Activated T-cell treated with anti-CD3 and anti-CD28 coated beads for 1 hour (primary cell): ENCODE measurements at places on chromosomes 6 and 20.

DNA sequence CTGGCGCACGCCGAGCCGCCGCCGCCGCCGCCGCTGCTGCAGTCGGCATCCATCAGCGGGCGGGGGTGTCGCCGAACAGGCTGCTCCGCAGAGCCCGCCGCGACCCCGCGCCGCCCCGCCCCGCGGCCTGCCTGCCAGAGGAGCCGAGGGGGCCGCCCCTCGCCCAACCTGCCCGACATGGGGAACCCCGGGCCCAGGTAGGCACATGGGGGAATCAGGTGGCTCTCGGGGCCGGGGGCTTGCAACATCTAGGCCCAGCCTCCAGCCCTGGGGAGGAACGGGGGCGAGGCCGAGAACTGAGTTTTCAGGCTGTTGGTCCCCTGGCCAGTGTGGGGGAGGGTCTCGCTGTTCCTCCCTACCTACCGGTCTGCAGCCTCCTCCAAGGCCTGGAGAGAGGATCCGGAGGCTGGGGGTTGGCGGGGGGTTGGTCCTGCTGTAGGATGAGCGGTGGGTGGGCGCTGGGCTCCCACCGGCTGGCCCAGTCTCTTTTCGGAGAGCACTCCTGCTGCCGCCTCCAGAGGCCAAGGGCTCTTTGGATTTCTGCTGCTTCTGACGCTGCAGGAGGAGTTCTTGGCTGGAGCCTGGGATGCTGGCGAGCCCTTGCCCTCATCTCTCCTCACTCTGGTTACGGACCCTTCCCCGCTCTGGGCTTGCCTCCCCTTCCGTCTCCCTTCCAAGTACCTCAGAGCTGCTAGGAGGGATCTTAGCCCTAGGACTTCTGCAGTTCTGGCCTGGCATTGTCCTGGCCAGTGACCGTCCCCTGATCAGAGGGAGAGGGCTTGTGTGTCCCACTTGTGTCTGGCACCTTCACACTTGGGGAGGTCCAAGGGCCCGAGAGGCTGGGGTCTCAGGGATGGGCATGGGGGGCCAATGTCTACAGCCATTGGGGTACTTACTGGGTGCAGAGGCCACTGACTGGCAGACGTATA is at the start of gene EPB41L1:
TSS of gene EPB41L1 (plus strand) at position 41 of the 929 bp plus-strand sequence. CDS start 19,038 bp downstream, outside the sequence.
- no peak for DNase-seq

GRCh38 chr20:1086277-1087213 is 31.9 kb upstream of the PSMF1 start:
- no peak for DNase-seq

DNA sequence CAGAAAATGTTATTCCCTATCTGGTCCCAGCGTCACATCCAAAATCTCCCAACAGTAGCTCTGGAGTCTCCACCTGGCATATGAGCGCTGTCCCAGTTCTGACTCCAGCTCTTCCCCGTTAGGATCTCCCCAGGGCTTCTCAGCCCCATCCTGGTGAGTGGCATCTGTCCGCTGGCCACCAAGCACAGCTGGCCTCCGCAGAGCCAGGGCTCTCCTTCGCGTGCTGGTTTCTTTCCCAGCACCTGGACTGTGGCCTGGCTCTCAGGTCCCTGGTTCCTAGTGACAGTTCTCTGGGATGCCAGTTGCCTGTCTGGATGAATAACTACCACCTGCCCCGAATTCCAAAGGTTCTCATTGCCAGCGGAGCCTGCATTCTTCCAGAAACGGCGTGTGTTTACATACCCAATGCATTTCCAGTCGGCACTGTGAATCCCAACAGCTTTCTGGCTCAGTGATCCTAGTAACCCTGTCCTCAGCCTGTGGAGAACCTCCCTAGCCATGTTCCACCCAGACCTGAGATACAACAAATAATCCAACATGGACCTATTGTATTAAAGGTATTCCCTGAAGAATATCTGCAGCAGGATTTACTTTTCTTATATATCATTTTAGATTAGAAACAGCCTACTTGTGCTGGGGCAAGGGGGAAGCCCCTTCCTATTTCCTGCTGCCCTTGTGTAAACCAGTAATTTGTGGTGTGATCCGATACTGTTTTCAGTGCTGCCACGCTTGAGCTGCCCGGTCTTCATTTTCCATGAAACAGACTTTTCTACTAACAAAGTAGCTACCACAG is 69.9 kb upstream of the PDE10A start:
- no peak for DNase-seq

DNA sequence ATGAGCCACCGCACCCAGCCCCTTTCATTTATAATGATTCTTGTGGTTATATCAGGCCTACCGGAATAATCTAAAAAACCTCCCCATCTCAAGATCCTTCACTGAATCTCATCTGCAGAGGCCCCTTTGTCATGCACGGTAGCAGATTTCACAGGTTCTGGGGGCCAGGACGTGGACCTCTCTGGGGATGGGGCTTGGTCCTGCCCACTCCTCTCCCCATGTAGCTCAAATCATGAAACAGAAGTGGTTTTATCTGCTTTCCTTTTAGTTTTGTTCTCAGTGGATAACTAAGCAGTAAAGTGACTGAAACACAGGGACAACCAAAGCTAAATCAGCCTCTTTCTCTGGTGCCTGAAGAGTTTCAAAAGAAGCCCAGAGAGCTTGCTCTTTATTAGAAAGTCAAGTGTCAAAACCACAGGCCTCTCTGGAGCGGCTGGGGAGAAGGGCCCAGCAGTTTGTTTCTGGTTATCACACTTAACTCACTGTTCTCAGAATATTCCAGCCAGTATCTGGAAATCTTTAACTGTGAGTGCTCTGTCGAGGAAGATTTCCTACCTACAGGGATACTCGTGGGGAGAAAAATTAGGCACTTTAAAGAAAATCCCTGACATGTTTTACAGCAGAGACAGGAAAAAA is 60.6 kb upstream of the FAM184A start:
- no peak for DNase-seq

DNA sequence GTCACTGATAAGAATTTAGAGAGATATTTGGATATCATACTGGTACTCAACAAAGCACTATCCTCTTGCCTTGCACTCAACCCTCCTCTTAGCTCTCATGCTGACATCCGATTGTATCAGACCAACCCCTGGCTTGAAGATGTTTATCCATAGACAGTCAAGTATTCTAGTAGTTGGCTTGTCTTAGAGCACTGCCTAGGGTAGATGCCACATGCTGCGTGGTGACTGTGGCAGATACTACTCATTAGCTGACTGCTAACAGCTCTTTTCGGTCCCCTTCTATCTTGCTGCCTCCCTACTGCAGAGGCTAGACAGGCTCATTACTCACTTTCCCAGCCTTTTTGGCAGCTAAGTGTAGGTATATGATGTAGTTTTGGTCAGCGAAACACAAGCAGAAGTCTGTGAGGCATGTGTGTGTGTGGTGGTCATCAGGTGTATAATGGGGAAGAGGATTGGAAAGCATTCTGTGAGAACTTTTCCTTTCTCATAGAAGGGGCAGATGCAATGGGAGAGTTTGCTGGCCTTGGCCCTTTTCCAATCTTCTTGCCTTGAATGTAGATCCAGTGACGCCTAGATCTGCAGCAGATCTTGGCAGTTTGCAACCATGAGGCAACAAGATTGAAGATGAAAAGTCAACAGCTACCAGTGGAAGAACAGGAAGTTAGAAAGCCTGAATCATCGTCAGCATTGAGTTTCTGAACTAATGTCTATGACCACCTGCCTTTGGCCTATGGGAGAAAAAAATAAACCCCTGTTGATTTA is 4.4 kb upstream of the IFNGR1 start:
- DNase-seq, result no peak

DNA sequence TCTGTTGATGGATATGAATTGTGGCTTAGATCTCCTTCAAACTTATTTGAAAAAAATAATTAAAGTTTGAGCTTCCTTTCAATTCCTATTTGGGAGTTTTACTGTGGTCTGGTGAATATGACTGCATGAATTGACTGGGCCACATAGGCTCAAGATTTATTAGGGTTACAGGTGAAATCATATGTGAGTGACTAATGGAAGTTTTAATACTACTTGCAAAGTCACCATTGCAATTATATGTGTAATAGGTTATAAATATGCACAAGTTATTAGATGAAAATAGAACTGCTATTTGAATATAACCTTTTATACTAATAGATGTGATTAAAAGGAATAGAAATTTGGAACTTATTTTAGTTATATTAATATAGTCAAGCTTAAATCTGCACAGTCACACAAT is 712.1 kb upstream of the MMS22L start:
- DNase-seq, result no peak

GRCh38 chr6:117870486-117871242 is 36.4 kb upstream of the SLC35F1 start:
- DNase-seq, result no peak

GRCh38 chr6:12110523-12111362 is 98.6 kb downstream of the HIVEP1 start:
- no peak for DNase-seq

- no peak for DNase-seq
Observed at GRCh38 chr6:166533205-166533824, 53.2 kb downstream of the RAMACL start.

- DNase-seq, result no peak
Observed at GRCh38 chr6:154209555-154209954, 147.0 kb downstream of the IPCEF1 start.

GRCh38 chr20:25020345-25020744 is 27.8 kb upstream of the APMAP start:
- DNase-seq, result no peak

GRCh38 chr6:138986578-138986977 is 1.5 kb downstream of the REPS1 start:
- DNase-seq, result no peak

- no peak for DNase-seq
Observed at GRCh38 chr6:155414049-155414448, 41.6 kb downstream of the NOX3 start.

- DNase-seq, result no peak
Observed at GRCh38 chr6:118134206-118134605, 227.1 kb downstream of the SLC35F1 start.

DNA sequence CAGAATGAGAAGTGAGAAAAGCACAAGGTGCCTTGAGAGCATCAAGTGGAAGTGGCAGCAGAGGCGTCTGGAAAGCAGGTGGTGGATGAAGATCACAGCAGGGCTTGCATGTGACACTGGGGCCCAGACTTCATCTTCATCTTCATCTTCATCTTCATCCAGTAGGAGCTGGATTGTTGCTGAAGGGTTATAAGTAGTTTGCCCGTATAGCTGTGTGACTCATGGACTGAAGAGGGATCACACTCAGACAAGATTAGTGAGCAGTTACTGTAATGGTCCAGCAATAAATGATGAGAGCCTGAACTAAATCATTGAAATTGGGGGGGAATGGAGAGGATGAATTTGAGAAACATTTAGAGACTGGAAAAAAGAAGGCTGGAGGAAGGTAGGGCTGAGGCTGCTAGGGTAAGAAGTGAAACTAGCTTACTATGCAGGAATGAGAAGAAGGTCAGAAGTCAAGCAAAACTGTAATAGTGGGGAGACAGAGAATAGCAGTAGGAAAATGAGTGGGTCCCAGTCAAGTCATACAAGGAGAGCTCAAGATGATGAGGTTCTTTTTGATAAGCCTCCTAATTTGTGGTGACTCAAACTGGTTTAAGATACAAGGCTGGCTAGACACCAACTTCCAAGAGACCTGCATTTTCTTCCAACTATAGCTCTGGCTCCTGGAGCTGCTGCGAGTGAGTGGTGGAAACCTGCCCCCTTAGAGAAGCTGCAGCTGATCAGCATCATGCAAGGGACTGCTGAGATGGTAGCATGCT is 92.3 kb upstream of the BEND6 start:
- no peak for DNase-seq

DNA sequence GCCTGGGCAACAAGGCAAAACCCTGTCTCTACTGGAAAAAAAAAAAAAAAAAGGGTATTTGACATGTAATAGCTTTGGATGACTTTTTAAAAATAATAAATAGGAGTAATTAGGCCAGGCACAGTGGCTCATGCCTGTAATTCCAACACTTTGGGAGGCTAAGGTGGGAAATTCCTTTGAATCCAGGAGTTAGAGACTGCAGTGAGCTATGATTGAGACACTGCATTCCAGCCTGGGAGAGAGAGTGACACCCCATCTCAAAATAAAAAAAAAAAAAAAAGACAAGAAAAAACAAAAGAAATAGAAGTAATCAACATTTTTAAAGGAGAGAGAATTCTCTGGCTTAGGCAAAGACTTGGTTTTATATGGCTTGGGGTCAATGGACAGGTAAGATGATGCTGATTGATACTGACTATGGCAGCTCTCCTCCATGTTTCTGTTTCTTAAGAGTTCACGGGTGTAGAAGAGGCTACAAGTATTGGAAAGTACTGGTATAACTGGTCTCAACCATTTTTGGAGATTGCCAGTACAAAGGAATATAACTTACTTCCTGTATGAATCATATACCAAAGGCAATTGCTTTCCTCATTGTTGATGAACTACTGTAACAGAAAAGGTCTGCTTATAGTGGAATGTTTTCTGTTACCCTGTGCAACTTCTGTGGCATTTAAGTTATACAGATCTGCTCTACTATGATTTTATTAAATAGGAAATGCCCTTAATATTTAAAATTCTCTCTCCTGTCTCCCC is 10.1 kb downstream of the MAP3K5 start:
- DNase-seq, result no peak

GRCh38 chr6:133888929-133889556 is at the start of gene TCF21:
Gene TCF21 (plus strand): TSS chr6:133889113. CDS start chr6:133889398, 285 bp downstream.
- no peak for DNase-seq

GRCh38 chr20:34316196-34316814 is 13.2 kb upstream of the AHCY start:
- no peak for DNase-seq

- no peak for DNase-seq
Observed at GRCh38 chr6:14210077-14210476, 92.5 kb downstream of the CD83 start.

GRCh38 chr20:61757-62156 is 25.7 kb upstream of the DEFB125 start:
- no peak for DNase-seq

DNA sequence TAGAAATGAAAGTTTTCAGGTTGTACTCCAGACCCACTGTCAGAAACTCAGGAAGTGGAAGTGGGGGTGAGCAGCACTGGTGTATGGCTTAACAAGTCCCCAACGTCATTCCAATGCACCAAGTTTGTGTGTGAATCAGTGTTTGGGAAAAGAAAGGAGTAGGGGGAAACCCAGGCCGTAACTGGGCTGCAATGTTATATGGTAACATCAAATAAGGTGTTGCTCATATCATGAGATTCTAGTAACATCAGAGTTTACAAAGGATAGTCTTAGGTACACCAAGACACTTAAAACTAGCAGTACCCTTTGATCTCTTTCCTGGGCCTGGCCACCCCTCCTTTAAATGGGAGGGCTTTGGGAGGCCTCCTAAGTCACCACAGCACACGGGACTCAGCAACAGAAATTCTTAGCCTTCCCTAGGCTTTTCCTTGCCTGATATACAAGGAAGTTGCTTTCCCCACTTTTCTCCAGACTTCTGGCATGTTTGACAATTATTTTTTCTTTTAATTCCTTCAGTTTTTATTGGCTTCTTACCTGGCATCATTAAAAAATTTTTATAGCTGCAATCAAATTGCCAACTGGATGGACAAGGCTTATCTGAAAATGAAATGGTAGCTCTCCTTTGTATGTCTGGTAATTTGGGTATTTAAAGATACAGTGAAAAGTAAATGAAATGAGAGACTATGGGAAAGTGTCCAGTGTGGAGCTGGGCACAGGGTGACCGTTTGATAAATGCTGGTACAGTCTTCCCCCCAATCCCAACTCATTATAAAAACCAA is 15.1 kb downstream of the E2F3 start:
- DNase-seq, result no peak

- DNase-seq, result no peak
Observed at GRCh38 chr6:49551866-49552129, 1.3 kb downstream of the C6orf141 start.

- DNase-seq, result no peak
Observed at GRCh38 chr6:103002282-103002681, 1608.8 kb downstream of the GRIK2 start.

GRCh38 chr6:71126506-71126905 is 162.1 kb upstream of the OGFRL1 start:
- no peak for DNase-seq

GRCh38 chr6:96522465-96523009 is 931 bp downstream of the UFL1 start:
- DNase-seq, result no peak
